Stimulated activated CD8-positive, alpha-beta memory T cell treated with anti-CD3 and anti-CD28 coated beads, Interleukin-2, amount 100 ng/mL, for 1 hour (primary cell): ENCODE measurements at places on chromosomes 4 and X.

- DNase-seq: no peak
Measured at GRCh38 chrX:103823591-103823990, 8.5 kb downstream of the RAB9B start.

GRCh38 chrX:13064599-13065143, 20.3 kb upstream of the FAM9C start:
- no peak for DNase-seq

- no peak for DNase-seq
Measured at GRCh38 chr4:36422607-36423006, 141.2 kb downstream of the DTHD1 start.

GRCh38 chr4:36509845-36510244, 228.4 kb downstream of the DTHD1 start:
- DNase-seq: no peak

GRCh38 chr4:53653484-53654053, 62.3 kb upstream of the LNX1 start:
- no peak for DNase-seq

- no peak for DNase-seq
Measured at GRCh38 chr4:115272185-115272584, 158.8 kb upstream of the NDST4 start.

DNA sequence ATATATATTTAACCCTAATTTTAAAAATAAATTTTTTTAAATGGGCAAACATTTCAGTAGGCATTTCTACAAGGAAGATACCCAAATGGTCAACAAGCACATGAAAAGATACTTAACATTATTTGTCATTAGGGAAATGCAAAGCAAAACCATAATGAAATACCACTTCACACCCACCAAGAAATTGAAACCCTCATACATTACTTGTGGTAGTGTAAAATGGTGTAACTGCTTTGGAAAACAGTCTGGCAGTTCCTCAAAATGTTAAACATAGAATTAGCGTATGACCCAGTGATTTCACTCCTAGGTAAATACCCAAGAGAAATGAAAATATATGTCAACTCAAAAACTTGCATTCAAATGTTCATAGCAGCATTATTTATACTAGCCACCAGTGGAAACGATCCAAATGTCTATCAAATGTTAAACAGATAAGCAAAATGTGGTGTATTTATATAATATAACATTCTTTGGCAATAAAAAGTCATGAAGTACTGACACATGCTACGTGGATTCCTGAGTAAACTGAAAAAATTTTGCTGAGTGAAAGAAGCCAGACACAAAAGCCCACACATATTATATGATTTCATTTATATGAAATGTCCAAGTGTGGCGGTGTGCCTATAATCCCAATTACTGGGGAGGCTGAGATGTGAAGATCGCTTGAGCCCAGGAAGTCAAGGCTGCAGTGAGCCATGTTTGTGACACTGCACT, 16.6 kb downstream of the TRIM2 start:
- no peak for DNase-seq

GRCh38 chrX:34557733-34558132, 99.4 kb downstream of the TMEM47 start:
- no peak for DNase-seq

GRCh38 chr4:94354474-94354896, 11.8 kb upstream of the HPGDS start:
- DNase-seq: no peak

- DNase-seq: no peak
Measured at GRCh38 chr4:24188459-24188858, 298.6 kb upstream of the PPARGC1A start.

GRCh38 chr4:36220776-36221175, 23.5 kb downstream of the ARAP2 start:
- no peak for DNase-seq
